Right cardiac atrium (tissue), 5 donors: ENCODE measurements at places on chromosomes 12 and 14. TPM values are rescaled to one million over a fixed set of nuclear protein-coding genes. Genes with fewer than 3 reads are reported as not detected.
A peak's percentile ranks its signal among the peaks of the same experiment; 100 is the strongest.

TAS2R9 gene
- not detected for total RNA-seq

ERBB3 gene
- total RNA-seq = 7.4 TPM

LAG3 gene
- 0.49 TPM for total RNA-seq

LPCAT3 gene
- total RNA-seq = 22.2 TPM

TAS2R7 gene
- total RNA-seq = not detected

PTCSC3 gene
- total RNA-seq = not detected

PRB2 gene
- not detected for total RNA-seq

NTN4 gene
- 96.1 TPM for total RNA-seq

CEBPE gene
- not detected for total RNA-seq

IL26 gene
- not detected for total RNA-seq

LRRC23 gene
- 12.7 TPM for total RNA-seq

RNASE7 gene
- not detected for total RNA-seq

DNA sequence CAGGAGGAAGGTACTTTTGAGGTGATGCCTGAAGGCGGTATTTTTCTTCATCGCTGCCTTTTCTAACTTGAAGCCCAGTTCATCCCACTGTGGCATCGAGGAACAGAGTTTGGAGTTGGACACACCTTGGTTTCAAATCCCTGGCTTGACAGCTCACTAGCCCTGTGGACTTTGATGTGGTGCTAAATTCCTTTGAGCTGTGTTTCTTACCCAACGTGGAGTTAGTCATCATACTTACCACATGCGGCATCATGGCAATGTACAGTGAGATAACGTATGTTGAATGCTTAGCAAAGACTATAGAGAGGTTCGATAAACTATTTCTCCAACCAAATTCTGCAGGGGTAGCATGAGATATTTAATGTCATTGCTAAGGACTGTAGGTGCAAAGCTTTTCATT lies 3.4 kb downstream of the PLEKHG3 start:
- no peak for DNase-seq

DNA sequence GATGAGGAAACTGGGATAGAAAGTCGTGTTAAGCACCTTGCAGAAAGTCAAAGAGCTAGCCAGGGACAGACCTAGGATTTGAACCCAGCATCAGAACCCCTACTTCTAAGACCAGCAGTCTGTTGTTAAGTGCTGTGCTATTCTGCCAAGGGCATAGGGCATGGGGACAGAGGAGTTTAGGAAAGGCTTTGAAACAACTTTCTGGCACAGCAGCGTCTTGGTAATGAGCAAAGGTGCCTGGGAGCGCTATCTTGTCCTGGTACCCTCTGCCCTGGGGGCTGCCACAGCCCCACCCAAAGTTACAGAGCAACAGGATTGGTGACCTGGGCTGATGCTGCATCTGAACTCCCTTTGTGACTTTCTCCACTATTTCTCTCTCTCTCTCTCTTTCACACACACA lies 1108.1 kb downstream of the BCL11B start:
- no peak for DNase-seq

DNA sequence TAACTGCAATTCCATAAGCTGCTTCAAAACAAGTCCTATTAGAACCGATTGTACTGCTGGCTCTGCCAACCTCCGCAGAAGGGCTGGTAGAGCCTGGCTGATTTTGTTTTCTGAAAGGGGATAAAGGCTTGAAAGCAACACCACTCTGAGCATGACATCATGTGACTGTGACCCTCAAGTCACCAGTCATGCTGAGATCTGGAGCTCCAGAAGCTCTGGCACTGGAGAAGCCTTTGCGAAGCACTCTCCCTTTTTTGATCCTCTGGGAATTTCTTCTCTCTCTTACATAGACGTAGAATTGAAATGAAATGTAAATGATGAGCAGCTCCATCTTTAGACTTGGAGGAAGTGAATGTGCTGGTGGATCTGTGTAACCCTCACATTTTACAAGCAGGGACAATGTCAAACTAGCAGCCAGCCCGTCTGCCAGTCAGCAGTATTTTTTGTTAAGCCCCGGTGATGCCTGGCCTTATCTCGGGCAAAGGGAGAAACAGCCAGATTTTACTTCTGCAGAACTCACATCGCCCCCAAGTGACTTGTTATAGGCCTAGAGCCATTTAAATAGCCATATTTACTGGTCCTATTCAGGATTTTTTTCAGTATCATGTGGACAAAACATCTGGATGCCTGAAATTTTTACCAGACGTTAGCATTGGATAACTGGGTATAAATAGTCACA lies 112.1 kb upstream of the NPAS3 start:
- no peak for DNase-seq

GRCh38 chr12:100026241-100026640 lies 41.5 kb upstream of the ANKS1B start:
- no peak for DNase-seq

- peak; percentile 55 for DNase-seq
These were observed 209.2 kb upstream of the C14orf180 start for GRCh38 chr14:104370256-104370870.

DNA sequence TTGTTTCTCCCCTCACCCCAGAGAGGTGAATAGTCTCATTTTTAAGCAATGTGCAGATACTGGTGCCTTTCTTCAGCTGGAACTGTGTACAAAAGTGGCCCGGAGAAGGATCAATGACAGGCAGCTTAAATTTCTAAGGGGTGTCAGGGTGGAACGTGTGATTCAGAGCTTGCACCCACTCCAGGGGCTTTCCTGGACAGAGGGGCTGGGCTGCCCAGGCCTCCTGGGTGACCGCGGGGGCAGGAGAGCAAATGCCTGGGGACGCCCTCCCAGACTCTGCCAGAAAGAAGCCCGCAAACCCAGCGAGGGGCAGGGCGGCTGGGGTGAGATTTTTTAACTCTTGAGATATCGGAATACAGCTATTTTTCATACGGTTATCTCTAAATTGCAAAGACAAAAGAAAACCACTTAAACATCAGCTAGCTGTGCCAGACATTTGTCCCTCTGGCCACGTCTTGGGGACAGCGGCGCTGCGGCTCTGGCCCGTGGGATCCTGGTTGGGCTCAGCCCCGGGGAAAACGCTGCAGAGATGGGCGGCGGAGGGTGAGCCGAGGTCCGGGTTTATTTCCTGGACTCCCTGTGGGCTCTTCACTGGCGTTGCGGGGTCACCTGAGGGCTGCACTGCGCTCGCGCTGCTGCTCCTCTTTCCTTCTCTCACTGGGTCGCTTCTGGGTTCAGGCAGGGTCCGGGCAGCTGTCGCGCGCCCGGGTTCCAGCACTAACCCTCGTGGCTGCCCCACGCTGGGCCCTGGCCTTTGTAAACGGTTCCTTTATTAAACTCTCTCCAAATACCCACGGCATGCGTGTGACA lies 35.8 kb downstream of the NFKBIA start:
- DNase-seq = peak; percentile 63

GRCh38 chr12:90253136-90253535 lies 544.5 kb upstream of the ATP2B1 start:
- DNase-seq = no peak

- DNase-seq = no peak
These were observed 95.5 kb upstream of the TMPO start for GRCh38 chr12:98419795-98420404.

DNA sequence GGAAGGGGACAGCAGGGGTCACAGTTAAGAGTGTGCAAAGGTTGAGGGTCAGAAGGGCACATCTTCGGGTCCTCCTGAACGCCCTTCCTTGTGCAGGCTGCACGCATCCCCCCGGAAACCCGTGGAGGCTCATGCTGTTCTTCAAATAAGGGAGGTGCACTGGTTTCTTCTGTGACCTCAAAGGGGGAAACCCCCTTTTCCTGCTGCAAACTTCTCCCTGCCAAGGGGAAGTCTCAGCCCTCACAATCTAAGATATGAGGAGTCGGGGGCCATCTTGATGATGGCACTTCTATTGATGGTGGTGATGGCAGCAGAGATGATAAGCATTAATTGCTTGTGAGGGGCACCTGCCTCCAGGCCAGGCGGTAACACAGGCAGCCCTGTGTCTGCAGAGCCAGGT lies 40.0 kb downstream of the ISCA2 start:
- DNase-seq = no peak

GRCh38 chr12:107092669-107093416 lies 506 bp downstream of the CRY1 start:
- DNase-seq = no peak
